ENCODE measurements at places on chromosomes 4 and X.

- no peak for DNase-seq
Observed at GRCh38 chr4:140092094-140092851, 61.7 kb downstream of the MAML3 start.

GRCh38 chr4:1115528-1116293 lies 2.3 kb upstream of the RNF212 start:
- no peak for DNase-seq

DNA sequence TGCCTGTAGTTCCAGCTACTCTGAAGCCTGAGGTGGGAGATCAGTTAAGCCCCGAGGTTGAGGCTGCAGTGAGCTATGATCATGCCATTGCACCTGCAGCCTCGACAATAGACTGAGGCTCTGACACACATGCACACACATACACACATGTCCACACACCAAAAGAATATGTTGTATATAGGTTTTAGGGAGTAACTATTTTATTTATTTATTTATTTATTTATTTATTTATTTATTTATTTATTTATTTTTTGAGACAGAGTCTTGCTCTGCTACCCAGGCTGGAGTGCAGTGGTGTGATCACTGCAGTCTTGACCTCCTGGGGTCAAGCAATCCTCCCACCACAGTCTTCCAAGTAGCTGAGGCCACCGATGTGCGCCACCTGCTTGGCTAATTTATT lies 78.3 kb downstream of the DCLK2 start:
- no peak for DNase-seq

- peak; percentile 94 for DNase-seq
Observed at GRCh38 chr4:124641715-124642381, 70.7 kb downstream of the ANKRD50 start.

GRCh38 chr4:101730291-101731117 lies 60.0 kb upstream of the BANK1 start:
- peak; percentile 31 for DNase-seq

- DNase-seq: no peak
Observed at GRCh38 chr4:42344309-42344708, 53.0 kb upstream of the SHISA3 start.

DNA sequence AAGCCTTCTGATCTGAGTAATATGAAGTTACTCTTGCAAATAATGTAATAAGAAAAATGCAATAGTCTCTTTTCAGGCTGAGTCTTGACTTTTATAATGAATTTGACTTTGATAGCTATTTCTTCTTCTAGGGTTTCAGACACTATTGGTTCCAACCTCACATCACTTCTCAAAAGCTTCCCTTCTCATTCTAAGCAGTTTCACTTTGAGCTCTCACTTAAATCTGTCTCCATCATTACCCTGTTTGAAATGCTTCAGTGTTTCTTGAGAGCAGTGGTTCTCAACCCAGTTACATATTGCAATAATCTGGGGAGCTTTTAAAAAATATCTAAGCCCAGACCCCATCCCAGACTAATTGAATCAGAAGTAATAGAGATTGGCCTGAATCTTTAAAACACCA lies 40.5 kb upstream of the BMP2K start:
- no peak for DNase-seq

GRCh38 chr4:110636680-110637407 lies 14.0 kb upstream of the PITX2 start:
- no peak for DNase-seq

- peak; percentile 80 for DNase-seq
Observed at GRCh38 chr4:145679520-145679919, 426 bp upstream of the C4orf51 start.

DNA sequence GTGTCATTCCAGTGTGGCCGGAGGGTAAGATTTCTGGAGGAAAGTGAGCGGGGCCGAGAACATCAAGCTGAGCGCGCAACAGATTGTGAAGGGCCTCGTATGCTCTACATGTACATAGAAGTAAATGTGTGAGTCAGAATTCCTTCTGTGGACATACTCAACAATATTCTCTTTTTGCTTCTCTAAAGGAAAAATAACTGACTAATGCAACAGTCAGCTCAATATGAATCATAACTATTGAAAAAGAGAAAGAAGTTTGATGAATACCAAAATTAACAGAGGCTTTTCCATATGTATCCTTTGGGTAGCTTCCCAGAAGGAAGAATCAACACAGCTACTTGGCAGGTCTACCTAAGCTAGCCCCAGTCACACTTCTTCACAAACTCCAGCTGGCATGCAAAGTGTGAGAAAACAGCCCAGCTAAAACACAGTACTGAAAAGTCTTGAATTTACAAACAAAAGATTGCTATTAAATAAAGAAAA lies 87.5 kb upstream of the ZFP42 start:
- no peak for DNase-seq

DNA sequence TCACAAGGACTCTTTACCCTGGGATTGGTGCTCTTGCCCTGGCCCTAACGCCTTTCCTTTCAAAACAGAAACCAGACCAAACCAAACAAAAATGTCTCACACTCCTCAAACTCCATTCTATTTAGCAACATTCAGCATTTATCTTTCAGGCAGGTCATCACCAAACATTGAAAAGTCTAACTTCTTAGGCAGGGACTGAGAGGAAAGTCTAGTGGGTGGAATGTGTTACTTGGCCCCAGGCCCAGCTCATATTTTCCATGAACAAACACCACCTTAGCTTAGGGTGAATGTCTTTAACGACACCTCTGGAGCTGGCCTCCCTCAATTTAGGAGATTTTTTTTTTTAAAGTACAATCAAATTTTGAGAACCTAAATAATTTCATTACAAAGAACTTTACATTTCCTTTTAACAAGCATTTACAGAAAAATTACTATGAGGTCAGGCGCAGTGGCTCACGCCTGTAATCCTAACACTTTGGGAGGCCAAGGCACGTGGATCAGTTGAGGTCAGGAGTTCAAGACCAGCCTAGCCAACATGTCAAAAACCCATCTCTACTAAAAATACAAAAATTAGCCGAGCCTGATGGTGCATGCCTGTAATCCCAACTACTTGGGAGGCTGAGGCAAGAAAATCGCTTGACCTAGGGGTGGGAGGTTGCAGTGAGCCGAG lies 10.2 kb upstream of the N4BP2 start:
- DNase-seq: no peak

- DNase-seq: peak; percentile 31
Observed at GRCh38 chrX:24229976-24230375, 80.4 kb downstream of the ZFX start.

DNA sequence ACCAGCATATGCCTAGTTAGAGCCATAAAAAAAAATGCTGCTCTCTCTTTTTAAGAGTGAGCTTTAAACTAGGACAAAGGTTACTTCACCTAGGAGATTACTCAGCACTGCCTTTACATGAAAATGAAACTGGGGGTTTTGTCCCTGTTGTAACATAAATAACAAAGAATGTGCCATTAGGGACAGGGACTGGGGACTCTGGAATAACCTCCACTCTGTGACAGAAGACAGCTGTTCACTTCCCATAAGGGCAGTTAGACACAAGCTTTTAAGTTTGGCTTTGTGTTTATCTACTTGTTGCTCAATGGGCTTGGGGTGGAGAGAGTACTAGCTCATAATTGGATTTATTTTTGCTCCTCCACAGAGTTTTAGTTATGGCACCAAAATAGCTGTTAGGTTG lies 11.9 kb downstream of the ENPEP start:
- no peak for DNase-seq

DNA sequence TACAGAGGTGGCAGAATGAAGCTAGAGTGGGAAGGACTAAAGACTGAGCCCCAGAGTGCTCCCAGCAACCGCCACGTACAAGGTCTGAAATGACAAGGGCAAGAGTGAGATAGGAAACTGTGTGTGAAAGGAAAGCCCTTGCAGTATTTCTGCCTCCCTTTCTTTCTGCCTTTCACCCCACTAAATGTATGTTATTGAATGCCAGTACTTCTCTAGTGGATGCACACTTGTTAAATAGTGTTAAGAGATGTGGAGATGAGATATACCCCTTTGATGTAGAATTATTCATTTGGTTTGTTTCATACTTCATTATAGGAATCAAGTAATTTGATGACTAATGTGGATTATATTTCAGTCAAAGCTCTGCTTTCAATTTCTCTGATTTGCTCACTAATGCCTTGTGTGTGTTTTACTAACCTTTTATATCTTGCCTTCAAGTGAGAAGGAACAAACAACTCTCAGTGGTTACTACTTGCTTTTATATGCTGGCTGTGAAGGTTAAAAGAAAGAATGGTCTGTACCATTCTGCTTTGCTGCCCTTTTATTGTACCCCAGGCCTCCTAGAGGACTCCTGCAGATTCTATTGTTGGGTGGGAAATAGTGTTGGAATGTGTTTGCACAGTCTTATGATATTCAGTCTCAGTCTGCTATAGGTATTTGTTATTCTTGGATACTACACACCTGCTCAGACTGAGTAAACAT lies 8.0 kb upstream of the ANXA3 start:
- peak; percentile 39 for DNase-seq

GRCh38 chrX:43627669-43628068 lies 28.4 kb upstream of the MAOA start:
- DNase-seq: no peak

DNA sequence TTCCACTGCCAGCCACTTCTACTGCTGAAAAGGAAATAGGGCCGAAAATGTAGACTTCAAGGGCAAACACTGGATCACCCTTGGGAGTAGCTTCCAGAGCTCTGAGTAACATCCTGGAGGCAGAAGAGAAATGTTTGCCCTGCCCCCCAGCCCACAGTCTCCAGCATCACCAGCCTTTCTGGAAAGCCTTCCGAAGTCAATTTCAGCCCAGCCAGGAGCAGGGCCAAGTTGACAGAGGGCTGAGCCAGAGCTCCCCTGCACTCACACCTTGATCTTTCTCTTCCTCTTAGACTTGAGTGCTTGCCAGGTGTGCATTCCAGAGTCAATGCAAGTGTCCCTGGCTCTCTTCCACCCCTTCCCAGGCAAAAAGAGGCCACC lies 35.2 kb downstream of the SLC25A5 start:
- DNase-seq: no peak

DNA sequence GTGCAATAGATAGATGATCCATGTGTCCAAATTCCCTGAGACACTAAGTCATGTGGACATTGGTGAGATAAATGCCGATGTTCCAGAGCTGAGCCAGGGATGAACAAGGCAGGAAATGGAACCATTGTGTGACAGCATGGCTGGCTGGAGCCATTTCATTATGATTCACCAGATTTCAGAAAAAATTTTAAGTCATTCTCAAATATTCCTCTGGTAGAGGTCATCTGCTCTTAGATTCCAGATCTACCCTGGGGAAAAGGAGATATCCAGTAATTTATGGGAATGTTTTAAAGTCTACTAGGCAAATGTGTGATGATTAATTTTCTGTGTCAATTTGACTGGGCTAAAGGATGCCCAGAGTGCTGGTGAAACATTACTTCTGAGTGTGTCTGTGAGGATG lies 287.3 kb downstream of the STK32B start:
- no peak for DNase-seq

- no peak for DNase-seq
Observed at GRCh38 chr4:4662230-4662629, 120.4 kb upstream of the STX18 start.

DNA sequence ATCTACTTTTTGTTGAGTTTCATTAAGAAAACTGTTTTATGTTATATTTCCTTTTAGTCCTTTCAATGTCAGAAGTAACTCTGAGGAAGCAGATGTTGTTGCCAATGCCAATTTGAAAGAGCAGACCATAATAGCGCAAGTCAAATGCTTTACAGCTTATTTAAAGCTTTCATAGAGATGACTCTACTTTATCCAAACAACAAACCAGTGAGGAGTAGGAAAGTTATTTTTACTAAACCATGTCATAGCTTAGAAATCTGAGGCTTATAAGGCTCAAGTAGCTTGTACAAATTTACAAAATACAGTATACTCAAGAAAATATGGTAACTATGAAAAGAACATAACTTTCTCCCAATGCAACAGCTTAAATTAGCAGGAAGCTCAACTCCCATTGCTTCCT lies 40.1 kb upstream of the SPOCK3 start:
- peak; percentile 62 for DNase-seq

DNA sequence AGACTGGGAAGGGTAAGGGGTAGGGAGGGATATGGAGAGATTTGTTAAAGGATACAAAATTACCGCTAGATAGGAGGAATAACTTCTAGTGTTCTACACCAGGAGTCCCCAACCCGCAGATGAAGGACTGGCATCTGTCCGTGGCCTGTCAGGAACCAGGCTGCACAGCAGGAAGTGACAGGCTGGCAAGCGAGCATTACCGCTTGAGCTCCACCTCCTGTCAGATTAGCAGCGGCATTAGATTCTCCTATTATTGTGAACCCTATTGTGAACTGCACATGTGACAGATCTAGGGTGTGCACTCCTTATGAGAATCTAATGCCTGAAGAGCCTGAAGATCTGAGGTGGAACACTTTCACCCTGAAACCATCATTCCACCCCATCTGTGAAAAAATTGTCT lies 27.9 kb upstream of the BBS7 start:
- no peak for DNase-seq

DNA sequence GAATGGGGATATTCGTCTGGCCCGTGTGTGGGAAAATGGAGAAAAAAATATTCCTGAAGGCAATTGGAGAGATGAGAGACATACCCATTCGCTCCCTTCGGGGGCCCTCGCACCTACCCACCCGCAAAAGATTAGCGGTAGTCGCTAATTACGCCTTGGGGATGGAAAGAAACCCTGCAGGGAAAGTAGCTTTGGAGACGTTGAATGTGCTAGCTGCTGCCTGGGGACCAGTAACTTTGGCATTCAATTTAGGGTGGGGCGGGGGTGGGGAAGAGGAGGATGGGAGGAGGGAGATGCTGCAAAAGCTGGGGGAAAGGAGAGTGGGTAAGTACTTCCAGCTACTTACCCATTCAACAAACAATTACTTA lies 407 bp upstream of the ZC4H2 start:
- DNase-seq: no peak

GRCh38 chr4:42732776-42733175 lies 75.9 kb upstream of the ATP8A1 start:
- no peak for DNase-seq

- no peak for DNase-seq
Observed at GRCh38 chr4:83831588-83831987, 295.7 kb downstream of the GPAT3 start.

DNA sequence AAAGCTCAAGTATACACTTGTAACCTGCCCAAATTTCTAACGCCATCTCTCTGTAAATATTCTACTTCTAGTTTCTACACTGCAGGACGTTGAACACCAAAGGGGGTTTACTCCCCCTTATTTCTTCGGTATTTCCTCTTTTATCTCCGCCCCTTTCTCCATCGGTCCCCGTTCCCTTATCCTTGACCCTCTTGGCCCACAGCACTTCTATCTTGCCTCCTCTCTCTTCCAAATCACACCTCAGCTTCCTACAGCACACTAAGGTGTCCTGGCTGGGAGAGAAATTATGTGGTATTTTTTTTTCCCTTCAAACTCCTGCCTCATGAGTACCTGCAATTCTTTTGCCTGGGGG lies 715 bp downstream of the ZMAT1 start:
- no peak for DNase-seq

DNA sequence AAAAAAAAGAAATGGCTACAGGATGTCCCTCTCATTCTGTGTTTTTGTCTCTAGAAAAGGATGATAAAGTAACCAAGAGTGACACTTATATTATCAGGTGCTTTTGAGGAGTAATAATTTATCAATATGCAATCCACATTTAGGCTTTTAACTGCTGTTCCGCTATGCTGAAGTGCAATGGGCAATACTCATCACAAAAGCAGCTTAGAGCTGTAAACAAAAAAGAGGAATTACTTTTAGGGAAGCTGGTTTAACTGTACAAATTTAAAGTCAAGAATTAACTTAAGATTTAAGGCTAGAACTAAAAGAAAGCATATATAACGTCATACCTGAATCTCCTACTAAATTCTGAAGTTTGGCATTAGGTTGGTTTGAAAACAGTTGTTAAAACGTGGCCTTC lies 93.5 kb upstream of the DDX3X start:
- no peak for DNase-seq

- DNase-seq: no peak
Observed at GRCh38 chrX:78133238-78133960, 6.1 kb downstream of the TAF9B start.

- no peak for DNase-seq
Observed at GRCh38 chr4:157984285-157984911, 188.4 kb downstream of the GASK1B start.
